ENCODE measurements at places on chromosomes 7 and 10.

- no peak for DNase-seq
Observed at GRCh38 chr7:106448992-106449859, 164.4 kb upstream of the NAMPT start.

DNA sequence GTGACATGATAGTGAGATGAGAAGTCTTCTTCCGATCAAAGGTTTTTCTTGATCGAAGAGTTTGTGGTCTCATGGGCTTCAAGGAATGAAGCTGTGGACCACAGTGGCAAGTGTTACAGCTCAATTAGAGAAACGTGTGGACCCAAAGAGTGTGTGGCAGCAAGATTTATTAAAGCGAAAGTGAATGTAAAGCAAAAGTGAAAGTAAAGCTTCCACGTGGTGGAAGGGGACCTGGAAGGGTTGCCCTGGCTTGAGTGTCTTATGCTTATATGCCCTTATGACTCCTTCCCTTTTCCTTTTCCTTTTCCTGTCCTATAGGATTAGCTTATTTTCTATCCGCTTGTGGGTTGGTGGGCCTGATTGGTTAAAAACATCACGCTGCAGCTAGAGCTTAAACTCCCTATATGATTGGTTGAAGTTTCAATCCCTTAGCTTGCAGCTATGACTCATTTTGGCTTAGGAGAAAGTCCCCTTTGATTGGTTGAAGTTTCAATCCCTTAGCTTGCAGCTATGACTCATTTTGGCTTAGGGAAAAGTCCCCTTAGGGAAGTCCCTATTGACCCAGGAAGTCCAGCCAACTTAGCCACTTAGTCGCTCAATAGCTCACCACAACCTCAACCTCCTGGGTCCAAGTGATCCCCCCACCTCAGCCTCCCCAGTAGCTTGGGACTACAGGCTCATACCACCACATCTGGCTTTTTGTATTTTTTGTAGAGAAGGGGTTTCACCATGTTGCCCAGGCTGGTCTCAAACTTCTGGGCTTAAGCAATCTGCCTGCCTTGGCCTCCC lies 34.7 kb downstream of the MRPS24 start:
- DNase-seq: no peak

DNA sequence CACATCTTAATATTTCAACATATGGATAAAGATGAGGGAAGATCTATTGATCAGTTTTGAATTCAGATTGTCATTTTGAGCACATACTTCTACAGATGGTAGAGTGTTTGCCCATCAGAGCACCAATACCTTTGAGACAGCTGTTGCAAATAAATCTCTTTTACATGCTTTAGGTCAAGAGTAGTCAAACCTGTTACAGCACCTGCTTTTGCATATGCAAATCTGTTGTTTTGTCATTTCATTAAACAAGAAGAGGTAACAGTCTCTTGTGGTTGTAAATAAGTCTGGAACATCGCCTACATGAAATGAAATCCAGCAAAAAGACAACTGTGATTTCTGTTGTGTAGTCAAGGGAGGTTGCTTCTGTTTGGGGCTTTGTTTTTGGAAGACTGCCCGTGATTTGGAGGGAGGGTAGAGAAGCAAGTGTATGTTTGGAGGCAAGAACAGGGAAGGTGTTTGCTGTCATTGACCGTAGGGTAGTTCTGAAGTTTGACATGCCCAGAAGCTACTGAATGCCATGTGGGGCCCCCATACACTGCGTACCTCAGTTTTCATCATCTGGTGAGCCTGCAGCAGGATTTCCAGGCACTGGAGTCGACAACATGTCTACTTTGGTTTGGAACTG lies 233.6 kb upstream of the PPP1R3A start:
- no peak for DNase-seq

DNA sequence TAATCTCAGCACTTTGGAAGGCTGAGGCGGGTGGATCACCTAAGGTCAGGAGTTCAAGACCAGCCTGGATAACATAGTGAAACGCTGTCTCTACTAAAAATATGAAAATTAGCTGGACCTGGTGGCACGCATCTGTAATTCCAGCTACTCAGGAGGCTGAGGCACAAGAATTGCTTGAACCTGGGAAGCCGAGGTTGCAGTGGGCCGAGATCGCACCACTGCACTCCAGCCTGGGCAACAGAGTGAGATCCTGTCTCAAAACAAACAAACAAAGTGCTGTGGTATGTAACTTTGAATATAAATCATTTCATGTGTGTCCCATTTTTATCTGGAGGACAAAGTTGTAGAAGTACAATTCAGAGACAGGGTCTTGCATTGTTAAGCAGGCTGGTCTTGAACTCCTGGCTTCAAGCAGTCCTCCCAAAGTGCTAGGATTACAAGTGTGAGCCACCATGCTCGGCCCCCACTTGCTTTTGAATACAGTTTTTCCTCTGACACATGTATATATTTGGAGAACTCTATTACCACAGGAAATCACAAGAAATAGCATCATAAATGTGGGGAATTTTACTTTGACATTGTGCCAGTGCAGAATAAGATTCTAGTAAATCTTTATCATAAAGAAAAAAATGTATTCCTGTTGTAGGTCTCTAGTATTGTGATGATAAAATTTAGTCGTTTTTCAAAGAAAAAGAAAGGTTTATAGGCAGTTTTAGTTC lies 32.6 kb downstream of the PTPN12 start:
- DNase-seq: no peak

DNA sequence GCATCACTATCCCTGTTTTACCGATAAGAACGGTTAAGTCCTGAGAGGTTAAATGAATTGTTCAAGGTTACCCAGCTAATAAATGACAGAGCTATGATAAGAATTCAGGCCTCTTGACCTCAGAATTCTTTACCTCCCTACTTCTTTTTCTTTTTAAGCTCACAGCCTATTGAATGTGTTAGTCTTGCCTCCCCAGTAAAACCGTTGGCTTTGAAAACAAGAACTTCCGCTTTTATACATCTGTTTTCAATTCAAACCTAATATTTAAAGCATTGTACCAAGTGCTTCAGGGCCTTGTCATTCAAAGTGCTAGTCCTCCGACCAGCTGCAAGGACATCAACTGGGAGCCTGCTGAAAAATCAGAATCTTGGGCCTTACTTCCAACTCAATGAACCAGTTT lies 15.6 kb downstream of the SEC31B start:
- peak; percentile 50 for DNase-seq

- DNase-seq: no peak
Observed at GRCh38 chr10:28236591-28236990, 66.3 kb downstream of the MPP7 start.

- no peak for DNase-seq
Observed at GRCh38 chr10:86375204-86375603, 8.6 kb upstream of the GRID1 start.

DNA sequence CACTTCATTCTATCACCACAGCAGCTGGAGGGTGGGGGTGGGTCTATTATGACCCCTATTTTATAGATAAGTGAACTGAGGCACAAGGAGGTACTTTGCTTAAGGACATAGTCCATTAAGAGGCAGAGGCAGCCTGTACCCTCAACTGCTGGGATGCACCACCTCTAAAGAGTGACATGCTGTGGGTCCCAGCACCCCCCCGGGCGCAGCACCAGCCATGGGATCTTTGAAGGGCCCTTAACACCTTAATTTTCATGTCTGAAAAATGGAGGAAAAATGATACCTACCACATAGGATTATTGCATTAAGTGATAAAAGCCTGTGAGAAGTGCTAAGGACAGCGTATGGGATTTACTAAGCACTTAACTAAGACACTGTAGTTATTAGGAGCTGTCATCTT lies 15.4 kb downstream of the ADCYAP1R1 start:
- no peak for DNase-seq

DNA sequence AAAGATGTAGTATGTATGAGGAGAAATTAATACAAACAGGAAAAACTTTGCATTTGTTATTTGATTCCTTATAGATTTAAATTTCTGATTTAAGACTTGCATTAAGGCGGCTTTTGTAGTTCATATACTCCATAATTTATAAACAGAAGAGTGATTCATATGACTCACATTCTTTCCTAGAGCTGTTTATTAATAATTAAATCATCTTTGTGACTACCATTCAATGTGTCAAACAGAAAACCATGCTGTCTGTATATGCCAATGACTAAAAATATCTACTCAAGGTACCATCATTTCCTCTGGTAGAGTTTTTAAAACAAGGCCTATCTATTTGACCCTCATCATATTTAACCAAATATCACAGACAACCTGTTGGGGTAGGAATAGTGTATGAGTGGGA lies 501.7 kb downstream of the PARD3 start:
- no peak for DNase-seq

DNA sequence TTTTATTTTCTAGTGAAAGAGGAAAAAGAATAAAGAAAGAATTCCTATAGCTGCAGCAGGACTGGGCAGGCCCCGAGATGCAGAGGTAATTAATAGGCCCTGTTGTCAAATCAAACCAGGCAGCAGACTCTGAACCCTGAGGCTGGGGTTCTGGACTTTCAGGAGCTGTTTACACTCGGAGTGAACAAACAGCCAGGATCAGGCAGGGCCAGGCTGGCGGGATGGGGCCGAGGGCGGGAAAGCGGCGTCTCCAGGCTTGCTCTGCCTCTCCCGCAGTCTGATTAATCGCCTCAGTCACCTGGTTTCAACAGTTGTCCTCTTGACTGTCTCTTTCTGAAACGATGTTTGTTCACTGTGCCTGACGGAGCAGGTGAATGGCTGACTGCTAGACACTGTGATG lies 675.4 kb upstream of the FOXK1 start:
- no peak for DNase-seq

DNA sequence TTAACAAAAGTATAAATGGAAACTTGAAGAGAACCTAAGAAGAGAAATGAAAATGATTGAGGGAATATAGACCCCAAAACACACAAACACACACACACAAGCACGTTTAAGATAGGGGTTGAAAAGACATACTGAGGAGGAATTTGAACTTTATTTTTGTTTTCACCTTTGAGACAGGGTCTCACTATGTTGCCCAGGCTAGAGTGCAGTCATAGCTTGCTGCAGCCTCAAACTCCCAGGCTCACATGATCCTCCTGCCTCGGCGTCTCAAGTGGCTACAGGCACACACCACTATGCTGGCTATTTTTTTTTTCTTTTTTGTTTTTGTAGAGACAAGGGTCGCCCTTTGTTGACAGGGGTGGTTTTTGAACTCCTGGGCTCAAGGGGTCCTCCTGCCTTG lies 4.0 kb downstream of the BTRC start:
- DNase-seq: no peak

DNA sequence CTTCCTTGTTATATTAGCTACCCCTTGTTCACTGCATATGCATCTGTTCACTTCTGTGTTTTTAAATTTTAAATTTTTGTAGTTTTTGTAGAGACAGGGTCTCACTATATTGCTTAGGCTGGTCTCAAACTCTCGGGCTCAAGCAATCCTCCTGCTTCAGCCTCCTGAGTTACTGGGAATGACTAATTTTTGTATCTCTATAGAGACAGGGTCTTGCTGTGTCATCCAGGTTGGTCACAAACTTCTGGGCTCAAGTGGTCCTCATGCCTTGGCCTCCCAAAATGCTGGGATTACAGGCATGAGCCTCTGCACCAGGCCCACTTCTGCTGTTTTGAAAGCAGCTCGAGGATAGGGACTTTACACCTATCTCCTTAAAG lies 64.6 kb downstream of the PRTFDC1 start:
- DNase-seq: no peak

- DNase-seq: no peak
Observed at GRCh38 chr10:124955243-124955642, 13.3 kb downstream of the ZRANB1 start.

DNA sequence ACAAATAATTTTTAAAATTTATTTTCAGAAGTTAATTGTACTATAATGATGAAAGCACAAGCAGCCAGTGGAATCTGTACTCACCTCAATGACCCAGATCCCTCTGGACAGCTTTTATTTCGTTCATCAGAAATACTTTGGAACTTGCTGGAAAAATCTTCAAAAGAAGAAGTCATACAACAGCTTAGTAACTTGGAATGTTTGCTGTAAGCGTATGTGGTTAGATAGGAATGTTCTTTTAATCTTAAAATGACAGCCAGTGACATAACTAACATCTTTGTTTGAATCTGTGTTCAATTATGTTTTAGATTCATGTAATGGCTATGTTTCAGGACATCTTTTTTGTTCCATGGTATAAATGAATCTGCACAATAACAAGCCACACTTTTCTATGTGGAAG lies 26.8 kb downstream of the CFAP69 start:
- peak; percentile 55 for DNase-seq

- DNase-seq: no peak
Observed at GRCh38 chr10:106815427-106816043, 349.0 kb downstream of the SORCS1 start.

DNA sequence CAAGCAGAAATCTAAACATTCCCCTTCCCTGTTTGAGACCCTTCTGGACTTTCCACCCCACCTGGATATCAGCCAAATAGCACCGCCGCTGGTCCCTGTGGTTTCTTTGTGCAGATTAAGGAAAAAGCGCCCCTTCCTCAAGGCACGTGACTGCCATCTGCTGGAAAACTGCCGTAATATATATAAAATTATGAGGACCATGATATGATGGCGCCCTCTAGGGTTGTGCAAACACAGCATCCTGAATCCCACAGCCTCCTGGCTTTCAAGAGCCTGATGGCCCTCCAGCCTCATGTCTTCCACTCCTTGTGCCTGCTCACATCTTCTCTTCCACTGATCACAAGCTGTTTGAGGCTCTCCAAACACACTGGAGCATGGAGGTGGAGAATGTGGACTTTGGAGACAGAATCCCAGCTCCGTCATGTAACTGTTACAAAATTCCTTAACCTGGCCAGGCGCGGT lies 121.3 kb downstream of the MYL10 start:
- peak; percentile 45 for DNase-seq

DNA sequence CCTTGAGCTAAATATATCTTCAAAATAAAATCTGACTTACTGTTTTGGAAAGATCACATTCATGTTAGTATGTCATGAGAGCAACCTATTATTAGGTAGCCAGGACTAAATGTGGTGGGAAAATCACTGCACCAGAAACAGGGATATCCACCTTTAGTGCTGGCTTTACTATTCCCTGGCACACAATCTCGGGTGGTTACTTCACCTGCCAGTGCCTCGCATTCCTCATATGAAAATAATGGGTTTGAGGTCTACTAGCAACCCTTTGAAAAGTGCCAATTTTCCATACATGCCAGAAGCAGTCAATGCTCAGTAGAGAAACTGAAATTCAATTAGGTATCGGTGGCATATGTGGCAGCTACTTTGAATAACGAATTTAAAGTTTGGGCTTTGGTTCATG lies 36.8 kb downstream of the PTN start:
- DNase-seq: no peak

DNA sequence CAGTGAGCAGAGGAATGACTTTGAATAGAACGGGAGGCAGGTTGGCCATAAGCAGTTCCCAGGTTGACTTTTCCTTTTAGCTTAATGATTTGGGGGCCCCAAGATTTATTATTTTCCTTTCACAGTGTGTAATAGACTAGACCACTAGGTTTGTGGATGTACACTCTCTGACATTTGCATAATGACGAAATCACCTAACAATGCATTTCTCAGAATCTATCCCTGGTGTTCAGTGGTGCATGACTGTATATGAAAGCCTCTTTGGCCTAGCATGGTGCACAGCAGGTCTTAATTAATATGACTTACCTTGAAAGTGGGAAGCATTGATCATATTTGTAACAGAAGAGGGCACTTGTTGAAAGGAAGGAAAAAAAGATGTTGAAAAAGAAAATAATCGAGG lies 761.9 kb downstream of the TYW1 start:
- DNase-seq: no peak

GRCh38 chr10:95260397-95260881 lies 30.4 kb downstream of the PDLIM1 start:
- peak; percentile 86 for DNase-seq

- no peak for DNase-seq
Observed at GRCh38 chr7:106142136-106142535, 30.0 kb upstream of the SYPL1 start.
